DND-41 (cell line): ENCODE measurements at places on chromosomes 1 and 21.

- no peak for DNase-seq
These were observed 8.7 kb upstream of the SFPQ start for GRCh38 chr1:35201631-35202030.

- DNase-seq, result no peak
These were observed 82.3 kb downstream of the NOTCH2 start for GRCh38 chr1:119987112-119987511.

GRCh38 chr1:218472885-218473284, 127.7 kb downstream of the TGFB2 start:
- DNase-seq, result no peak

GRCh38 chr1:109368464-109368863, 29.3 kb downstream of the SORT1 start:
- DNase-seq, result no peak

DNA sequence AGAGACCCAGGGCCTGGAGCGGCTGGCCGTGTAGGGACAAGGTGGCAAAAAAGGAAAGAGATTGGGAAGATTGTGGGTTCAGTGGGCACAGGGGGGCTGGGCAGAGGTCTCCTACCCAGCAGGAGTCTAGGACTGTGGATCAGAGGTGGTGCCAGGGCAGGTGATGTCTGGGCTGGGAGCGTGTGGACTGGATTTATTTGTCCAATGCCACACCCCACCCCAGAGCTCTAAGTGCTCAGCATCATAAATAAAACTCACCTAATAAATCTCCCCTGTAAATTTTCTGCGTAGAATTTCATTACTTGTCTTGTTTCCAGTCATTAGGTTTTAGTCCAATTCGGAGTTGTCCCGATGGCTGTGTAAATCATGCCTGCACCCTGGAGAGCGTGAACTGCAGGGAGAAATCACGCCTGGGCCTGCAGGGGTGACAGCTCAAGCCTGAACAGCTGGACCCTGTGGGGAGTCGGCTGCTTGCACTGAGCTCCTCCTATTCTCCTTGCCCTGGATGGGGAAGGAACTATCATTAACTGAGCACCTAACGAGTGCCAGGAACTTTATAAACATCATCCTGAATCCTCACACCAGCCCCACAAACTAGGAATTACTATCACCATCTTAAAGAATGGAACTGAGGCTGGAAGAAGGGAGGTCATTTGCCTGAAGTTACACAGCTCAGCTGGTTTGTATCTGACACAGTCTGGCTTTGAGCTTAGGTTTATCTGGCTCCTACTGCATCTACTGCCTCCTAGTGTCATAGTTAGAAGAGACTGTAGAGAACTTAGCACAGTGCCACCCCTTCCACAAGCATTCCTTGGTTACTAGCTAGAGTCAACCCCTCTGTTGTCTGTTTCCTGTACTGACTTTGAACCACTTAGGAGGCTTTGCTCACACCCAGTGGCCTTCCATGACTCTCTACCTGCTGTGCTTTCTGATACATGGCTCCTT, 25.0 kb upstream of the POU3F1 start:
- DNase-seq, result no peak

- no peak for DNase-seq
These were observed 276.9 kb downstream of the PTBP2 start for GRCh38 chr1:96998466-96998865.

DNA sequence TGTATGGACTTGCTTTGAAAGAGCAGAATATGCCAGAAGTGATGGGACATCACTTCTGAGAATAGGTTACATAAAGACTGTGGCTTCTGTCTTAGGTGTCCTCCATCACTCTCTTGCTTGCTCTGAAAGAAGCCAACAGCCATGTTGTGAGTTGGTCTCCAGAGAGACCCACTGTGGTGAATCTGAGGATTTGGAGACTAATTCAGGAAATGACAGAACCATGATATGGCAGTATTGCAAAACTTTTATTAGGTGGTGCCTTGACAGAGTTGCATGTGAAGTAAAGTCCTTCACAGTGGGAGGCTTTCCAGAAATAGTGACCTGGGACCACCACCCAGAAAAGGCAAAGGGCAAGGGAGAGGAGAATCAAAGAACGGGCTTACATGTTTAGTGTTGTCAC, 628.6 kb downstream of the KCNT2 start:
- DNase-seq, result no peak
